Stimulated activated CD4-positive, alpha-beta T cell treated with anti-CD3 and anti-CD28 coated beads, Interleukin-2, amount 100 ng/mL, for 4 hours (primary cell): ENCODE measurements at places on chromosomes 11 and 22.

GRCh38 chr11:104404231-104405175 is 240.6 kb upstream of the PDGFD start:
- DNase-seq: no peak

DNA sequence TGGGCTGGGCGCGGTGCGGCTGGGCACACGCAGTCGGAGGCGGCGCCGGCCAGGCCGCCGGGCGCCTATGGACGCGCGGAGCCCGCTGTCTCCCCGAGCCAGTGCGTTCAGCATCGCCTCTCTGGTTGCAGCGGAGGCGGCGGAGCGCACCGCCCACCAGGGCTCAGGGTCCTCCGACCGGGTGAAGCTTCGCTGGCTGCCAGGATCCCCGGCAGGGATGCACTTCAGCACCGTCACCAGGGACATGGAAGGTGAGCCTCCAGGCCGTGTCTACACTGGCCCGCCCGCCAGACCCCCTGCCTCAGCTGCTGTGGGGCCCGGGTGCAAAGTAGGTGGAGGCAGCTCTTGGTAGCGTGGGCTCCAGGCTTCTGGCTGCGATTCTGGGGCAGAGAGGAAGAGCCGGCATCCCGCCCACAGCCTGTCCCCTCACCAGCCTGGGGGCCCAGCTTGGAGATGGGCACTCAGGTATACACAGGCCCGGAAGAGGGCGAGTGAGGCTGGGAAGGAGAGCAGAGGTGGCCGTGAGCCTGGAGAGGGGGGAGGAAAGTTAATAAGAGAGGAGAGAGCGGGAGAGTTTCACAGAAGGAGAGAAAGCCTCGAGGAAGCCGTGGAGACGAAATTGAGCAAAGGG is 1.0 kb upstream of the TBX1 start:
- no peak for DNase-seq

DNA sequence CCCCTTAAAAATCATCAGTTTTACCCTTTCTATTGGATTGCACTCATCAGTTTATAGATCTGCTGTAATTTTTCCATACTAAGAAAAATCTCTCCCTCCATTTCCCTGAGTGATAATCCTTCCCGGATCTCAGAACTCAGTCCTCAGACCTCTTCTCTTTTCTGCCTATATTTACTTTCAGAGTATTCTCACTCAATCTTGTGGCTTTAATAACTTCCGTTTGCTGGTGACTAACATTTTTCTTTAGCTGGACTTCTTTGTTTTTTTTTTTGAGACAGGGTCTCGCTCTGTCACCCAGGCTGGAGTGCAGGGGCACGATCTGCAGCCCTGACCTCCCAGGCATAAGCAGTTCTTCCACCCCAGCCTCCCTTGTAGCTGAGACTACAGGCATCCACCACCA is 10.4 kb downstream of the ATXN10 start:
- no peak for DNase-seq

- no peak for DNase-seq
These were observed 5.2 kb upstream of the MB start for GRCh38 chr22:35622191-35622913.

- DNase-seq: no peak
These were observed 315.1 kb upstream of the API5 start for GRCh38 chr11:42996421-42997307.

DNA sequence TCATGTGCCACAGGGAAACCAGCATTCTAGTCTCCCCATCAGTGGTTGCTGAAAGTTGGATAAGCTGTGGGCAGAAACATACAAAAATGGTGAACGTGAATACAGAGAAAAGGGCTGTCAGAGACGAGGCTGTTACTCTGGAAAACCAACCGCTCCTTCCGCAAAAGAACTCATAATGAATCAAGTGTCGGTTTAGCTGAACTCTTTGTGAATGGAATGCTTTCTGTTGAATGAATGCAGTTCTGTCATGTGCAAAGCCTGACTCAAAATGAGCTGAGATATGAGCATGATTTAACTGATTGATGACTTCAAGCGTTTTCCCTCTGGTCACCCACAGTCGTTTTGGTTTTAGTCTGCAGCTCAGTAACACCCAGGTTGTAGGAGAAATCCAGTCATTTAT is 298.3 kb downstream of the ETS1 start:
- DNase-seq: no peak

DNA sequence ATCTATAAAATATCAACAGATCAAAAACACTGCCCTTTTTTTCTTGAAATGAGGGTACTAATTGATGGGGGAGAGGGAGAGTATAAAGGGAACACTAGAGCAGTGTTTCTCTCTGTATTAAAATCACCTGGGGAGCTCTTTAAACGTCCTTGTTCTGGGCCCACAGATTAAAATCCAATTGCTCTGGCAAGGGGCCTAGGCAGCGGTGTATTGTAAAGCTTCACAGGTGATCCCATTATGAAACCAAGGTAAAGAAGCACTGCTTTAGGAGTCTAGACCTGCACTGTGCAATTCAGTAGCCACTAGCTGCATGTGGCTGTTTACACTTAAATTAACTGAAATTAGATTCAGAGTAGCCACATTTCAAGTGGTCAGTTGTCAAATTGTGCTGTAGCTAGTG is 3.0 kb downstream of the AQP11 start:
- DNase-seq: no peak

- DNase-seq: no peak
These were observed 13.1 kb downstream of the IFT27 start for GRCh38 chr22:36762687-36763260.

DNA sequence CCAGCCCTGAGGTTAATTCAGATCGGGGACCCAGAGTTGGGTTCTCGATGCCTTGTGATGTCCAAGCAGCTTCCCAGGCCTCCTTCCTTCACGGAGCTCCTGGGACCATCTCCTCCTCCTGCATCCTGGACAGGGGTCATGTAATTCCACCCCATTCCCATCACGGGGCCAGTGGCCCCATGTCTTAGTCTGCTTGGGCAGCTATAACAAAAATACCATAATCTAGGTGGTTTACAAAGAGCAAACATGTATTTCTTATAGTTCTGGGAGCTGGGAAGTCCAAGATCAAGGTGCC is 41.7 kb upstream of the PRDM11 start:
- DNase-seq: no peak

- no peak for DNase-seq
These were observed 29.4 kb upstream of the NAV2 start for GRCh38 chr11:19683141-19683805.

- no peak for DNase-seq
These were observed 12.4 kb upstream of the TBX1 start for GRCh38 chr22:19748139-19748538.

DNA sequence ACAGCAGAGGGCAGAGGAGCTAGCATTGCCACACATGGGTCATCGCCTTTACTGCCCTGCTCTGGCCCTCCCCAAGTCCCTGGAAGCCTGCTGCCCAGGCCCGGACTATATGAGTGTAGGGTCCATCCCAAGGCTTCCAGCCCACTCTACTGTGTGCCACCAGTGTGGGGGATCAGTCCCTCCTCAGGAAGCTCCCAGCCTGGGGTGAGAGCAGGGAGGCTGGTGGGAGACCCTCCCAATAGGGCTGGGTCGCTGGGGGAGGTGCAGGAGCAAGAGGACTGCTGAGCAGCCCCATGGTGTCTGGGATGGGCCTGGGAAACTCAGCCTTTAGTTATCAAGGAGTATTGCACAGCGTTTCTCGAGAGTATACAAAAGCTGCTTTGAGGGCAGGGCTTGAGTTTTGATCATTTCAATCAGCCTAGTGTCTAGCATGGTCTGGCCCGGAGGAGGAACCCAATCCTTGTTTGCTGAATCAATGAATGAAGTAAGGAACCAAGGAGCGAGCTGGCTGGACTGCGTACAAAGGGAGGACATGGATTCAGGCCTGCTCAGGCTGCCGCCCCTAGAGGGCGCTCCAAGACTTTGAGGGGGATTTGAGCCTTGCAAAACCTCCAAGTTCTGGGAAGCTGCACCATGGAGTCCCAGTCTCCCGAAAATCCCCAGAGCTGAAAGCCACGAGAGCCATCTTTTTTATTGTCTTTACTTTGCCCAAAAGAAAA is 89.0 kb upstream of the PARVA start:
- DNase-seq: peak; percentile 15

DNA sequence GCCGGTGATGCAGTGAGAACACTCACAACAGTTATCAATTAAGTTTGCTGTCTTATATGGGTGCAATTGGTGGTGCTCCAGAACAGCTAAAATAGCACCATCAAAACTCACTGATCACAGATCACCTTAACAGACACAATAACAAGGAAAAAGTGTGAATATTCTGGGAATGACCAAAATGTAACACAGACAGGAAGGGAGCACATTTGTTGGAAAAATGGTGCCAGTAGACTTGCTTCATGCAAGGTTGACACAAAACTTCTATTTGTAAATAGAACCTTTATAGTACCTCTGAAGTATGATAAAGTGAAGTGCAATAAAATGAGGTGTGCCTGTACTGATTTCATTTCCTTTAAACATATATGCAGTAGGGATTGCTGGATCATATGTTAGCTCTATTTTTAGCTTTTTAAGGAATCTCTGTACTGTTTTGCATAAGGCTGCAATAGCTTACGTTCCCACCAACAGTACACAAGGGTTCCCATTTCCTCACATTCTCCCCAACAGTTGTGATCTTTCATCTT is 56.7 kb upstream of the GLYATL1B start:
- DNase-seq: no peak

DNA sequence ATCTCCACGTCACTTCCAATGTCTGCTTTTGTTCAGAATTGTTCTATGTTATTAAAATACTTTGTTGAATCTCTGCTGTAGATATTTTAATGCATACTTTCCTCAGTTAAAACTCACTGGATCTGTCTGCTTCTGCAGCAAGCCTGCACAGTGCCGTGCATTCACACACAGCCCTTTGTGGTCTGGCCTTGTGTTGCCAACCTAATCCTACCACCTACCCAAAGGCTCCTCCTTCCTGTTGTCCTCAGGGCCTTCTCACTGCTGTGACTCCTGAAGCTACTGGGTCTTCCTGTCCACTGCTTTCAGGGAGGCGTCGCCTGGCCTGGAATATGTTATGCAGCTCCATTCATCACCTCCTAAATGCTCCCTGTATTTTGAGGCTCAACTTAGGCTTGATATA is 67.0 kb downstream of the PPP6R3 start:
- no peak for DNase-seq

- DNase-seq: no peak
These were observed 37.8 kb downstream of the PGR start for GRCh38 chr11:101091781-101092180.

DNA sequence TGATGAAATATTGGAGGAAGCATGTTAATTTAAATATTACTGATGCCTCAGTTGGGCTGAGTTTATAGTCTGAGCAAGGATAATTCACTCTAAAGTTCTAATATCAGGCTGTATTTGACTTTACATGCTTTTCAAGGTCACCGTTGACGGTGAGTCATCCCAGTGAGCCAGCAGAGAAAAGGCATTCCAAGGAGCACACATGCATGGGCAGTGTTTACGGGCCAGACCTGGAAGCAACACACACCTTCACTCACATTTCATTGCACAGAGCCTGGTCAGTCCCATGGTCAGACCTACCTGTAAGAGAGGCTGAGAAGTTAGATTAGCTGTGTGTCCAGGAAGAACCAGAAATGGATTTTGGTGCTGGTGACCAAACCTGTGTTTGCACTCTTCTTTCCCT is 53.5 kb downstream of the COMMD9 start:
- no peak for DNase-seq
